ENCODE measurements at places on chromosomes 2 and 18.

DNA sequence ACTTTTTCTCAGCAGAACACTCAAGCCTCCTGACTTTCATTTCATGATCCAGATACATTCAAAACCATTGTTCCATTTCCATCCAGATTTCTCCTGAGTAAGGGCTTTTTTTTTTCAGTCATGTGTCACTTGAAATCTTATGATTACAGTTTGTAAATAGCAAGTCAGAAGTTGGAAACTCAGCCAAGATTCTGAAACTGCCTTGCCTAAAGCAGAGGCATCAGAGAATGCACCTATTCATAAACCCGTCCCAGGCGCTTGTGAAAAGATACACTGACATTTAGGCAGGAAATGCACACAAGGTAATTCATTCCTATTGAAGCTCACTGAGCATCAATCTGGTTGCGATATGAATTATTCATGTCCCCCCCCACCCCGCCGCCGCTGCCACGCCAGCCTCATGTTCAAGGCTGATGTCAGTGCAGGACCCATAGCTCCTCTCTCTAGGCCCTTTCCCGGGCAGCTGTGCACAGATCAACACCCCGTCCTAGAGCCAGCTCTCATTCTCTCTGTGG, 30.4 kb upstream of the MGAT4A start:
- peak; percentile 81 for DNase-seq

- DNase-seq, result no peak
Observed at GRCh38 chr2:165927353-165927752, 26.2 kb downstream of the TTC21B start.

DNA sequence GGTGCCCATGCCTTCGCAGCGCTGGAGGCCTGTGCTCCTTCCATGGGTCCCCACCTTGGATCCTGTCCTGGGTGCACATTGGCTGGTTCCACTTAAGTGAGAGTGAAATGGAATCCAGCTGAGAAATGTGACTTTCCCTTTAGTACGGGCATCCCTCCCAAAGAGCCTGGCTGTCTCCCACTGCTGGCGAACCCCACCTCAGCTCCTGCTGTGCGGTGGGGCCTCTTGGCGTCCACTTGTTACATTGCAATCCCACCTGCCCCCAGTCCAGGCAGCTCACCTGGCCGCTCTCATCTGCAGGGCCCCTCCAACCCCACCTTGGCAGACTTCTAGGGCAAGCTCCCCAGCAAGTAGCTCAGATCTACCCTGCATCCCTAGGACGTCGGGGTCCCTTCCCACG, 35.5 kb upstream of the GNAL start:
- no peak for DNase-seq

DNA sequence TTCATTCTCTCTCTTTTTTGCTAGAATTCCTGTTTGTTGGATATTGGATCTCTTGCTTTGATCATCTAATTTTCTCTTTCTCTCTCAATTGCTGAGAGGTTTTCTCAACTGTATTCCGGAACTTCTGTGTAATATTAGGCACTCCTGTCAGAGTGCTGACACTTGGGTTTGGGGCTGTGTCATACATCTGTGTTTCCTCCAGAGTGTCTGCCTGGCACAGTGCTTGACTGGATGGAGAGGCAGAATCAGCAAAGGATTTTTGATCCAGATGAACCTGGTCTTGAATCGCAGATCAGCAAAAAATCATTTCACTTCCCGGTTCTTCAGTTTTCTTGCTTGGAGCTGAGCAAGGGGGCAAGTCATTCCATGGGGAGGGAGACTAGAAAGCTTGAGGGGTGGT, 87.7 kb upstream of the CXCR4 start:
- DNase-seq, result no peak

- DNase-seq, result no peak
Observed at GRCh38 chr2:232336981-232337720, 41.4 kb upstream of the ALPP start.

DNA sequence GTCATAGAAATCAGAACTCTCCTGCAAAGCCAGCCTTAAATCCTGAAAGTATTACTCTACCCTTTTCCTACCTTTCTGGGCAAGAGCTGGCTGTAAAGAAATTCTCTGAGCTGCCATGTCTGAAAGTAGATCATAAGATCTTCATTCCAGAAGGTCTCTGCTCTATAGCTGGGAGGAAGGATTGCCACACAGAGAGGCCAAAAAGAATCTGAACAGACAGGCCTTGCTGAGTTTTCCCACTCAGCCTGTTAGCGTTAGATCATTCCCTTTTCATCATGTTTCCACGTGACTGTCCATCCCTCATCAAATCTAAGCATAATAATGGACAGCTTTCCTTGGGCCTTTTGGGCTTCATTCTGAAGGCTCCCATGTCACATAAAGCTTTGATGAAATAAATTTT, 43.2 kb upstream of the FHL2 start:
- DNase-seq, result no peak

DNA sequence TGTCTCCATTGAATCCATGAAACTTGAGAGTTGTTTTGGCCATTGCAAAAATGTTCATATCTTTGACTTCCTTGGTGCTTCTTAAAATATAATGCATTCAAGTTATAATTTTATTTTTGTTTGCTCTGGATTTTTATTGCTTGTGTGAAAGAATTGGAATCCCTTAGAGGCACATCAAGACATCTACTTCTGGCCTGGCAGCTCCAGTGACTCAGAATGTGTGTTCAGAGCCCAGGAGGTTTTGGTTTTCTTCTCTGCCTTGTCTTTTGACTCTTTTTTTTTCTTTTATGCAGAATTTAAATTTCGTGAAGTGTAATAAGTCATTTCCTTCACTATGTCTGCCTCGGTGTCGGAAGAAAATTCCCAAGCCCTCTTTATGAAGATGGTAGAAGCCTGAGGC, 180.2 kb downstream of the LTBP1 start:
- DNase-seq, result no peak

DNA sequence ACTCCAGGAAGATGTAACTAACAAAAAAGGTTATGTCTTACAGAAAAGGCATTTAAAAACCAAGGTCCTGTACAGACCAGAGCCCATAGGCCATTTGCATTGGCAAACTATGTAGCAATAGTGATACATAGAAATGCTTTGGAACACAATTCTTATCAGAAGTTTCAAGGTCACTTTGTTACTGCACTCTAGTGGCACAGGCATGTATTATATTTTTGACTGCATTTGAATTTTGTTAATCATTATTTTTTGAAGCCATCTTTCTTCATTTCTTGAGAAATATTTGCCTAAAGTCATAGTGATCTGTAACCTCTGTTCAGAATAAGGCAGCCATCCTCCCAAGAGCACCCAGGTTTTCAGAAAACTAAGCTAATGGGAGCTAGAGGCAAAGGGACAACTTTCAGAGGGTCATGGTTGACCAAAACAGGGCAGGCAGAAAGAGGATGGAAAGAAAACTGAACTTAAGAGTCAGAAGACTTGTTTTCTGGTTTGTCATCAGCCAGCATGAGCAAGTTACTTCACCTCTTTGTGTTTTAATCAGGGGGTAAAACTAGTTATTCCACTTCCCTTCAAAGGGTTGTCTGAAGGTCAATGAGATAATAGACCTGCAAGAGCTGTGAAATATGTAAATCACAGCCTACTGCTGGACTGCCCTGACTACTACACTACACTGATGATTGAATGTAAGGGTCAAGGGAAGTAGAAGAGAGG, 41.5 kb downstream of the SLC38A11 start:
- DNase-seq, result no peak

Data from stimulated activated CD4-positive, alpha-beta T cell treated with anti-CD3 and anti-CD28 coated beads, Interleukin-15, amount 100 ng/mL, for 24 hours (primary cell).